ENCODE measurements at places on chromosomes 7 and 10.

GRCh38 chr10:132937861-132938260, 4.5 kb downstream of the CFAP46 start:
- DNase-seq, result no peak

DNA sequence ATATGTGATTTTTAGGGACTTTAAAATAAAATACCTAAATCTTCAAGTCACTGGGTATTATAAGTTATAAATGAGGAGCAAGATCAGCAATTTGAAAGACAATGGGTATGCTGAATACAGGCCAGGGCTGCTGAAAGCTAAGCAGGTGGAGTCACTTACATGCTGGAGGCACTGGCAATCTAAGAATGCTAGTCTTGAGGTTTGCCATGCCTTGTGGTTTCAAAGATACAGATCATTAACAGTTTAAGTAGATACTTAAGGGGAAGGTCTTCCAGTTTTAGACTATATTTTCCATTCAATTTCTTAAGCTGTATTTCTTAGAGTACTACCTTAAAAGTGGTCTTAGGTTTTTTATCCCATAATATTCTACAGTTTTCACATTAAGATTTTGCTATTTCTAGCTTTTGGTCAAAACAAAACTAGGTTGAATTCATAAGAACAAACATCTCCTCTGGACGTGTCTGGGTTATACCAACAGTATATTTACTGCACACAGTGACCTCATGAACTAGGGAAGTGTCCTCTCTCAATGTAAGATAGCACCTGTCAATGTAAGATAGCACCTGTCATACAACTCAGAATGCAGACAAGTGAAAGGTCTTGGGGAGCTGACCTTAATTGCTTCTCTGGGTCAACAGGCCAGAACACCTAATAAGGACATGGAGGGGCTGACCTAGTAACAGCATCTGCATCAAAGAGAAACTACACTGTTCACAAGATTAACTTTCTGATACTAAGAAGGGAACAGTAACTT, 2.0 kb downstream of the SRI start:
- no peak for DNase-seq

DNA sequence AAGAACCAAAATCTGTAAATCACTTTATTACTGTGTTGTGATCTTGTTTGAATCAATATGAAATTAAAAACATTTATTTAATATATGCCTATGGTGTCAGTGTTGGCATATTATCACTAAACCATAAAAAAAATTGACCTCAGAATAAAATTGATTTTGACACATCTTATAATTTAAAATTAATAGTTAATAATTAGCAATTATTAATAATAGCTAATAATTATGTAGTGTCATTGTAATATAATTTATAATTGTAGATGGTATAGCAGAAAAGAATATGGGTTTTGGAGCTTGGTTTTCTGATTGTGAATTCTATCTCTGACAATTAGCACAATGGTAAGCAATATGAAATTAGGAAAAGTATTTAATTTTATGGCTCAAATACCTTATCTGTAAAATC, 89.4 kb upstream of the CNTNAP2 start:
- no peak for DNase-seq

DNA sequence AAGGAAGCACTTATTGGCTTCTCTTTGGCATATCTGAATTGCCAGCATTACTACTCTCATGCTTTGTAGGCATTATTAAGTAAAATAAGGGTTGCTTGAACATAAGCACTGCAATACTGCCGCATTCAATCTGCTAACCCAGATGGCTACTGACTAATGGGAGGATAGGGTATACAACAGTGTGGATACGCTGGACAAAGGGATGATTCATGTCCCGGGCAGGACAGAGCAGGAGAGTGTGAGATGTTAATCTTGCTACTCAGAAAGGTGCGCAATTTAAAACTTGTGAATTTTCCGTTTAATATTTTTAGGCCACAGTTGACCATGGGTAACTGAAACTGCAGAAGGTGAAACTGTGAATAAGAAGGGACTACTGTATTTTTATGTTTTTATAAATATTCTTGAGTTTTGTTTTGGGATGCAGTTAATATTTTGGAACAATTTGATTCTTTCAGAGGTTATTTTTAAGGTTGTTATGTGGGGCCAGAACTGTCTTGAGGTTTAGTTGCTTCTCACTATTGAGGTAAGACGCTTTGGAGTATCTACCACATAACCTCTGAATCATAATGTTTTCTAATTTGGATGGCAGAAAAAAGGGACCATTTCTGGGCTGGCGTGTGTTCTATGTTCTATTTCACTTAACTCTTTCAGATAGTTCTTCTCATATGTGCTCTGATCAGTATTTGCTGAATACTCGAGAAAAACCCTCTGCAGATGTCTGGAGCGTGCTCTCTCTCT, 75.7 kb upstream of the SYPL1 start:
- DNase-seq, result no peak

DNA sequence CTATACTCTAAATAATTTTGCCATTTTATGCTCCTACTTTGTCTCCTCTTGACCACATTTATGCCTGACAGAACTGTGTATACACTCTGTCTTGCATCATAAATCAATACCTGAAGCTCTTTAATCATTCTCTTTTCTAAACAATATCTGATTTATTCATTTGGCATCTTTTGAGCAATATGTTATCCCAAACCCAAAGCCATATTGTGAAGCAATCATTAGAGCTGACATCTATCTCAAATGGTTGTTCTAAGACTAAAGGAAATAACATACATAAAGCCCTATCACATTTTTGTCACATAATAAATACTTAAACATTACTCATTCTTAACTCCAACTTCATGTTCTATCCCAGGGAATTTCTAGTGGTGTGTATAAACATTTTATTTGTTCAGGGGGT, 717.6 kb downstream of the SORCS1 start:
- DNase-seq, result no peak
